ENCODE measurements at places on chromosomes 6 and 20.

- no peak for DNase-seq
Measured at GRCh38 chr6:5854899-5855298, 151.8 kb downstream of the NRN1 start.

GRCh38 chr6:18314317-18314997 lies 50.1 kb upstream of the DEK start:
- DNase-seq, result no peak

GRCh38 chr6:37171970-37172812 lies 2.2 kb downstream of the PIM1 start:
- peak; percentile 77 for DNase-seq

DNA sequence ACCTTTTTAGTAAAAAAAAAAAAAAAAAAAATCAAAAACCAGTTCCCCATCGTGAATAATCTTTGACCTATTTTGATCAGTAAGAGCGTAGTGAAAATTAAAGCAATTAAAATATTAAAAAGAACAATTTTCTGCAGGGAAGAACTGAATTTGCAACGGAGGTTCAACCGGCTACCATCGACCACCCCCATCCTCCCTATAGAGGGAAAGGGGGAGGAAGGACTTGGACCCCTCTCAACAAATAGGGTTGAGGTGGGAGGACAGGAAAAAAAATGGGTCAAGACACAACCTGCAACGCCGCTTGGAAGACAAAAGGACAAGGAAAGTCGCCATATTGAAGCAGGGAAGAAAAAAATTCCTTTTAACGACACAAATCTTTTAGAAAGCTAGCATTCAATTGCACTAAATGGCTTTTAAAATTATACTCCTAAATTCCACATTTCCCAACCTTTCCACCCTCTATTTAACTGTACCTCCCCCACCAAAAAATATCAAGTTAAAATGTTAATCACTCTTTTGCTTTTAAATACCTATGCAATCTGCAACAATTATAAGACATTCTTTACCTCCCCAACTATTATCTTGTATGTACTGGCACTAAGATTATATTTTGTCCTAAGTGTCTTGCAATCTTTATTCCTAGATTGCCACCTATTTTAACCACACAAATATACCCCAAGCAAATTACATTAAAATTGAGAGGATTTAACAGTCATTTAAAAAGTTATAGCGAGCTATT lies 1.7 kb downstream of the PPP1R10 start:
- no peak for DNase-seq

- DNase-seq, result no peak
Measured at GRCh38 chr6:121515630-121516265, 80.3 kb downstream of the GJA1 start.

DNA sequence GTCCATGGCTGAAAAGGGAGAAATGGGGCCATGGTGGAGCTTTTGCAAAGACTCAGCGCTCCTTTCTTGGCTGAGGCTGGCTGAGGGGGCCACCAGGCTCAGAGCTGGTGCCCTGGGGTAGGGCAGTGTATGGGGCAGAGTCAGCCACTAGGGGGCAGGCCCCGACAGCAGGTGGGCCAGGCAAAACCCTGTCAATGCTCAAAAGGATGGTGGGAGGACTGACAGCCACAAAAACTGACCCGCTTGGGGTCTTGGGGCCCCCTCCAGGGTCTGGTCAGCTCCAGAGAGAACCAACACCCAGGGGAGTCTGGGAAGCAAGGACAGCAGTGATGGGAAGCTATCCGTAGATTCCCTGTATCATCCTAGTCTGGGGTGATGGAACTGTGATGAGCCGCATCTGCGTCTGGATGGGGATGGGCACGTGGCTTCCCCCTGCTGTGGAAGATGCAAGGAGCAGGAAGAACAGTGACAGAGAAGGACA lies 306.9 kb downstream of the DHX35 start:
- no peak for DNase-seq

DNA sequence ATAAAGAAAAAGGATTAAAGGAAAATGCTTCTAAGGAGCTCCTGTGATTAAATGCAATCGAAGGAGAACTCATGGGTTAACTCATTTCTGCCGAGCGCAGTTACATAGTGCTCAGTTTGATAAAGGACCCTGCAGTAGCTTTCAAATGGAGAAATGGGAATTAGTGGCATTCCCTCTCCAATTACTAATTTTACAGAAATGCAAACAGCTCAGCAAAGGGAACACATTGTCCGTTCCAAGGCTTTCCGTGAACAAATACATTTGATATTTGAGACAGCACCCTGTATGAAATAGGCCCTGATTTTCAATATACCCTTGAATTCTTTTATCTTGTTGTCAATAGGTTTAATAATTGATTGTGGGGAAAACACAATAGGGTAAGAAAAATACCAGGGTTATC lies 375.9 kb upstream of the TSHZ2 start:
- no peak for DNase-seq

DNA sequence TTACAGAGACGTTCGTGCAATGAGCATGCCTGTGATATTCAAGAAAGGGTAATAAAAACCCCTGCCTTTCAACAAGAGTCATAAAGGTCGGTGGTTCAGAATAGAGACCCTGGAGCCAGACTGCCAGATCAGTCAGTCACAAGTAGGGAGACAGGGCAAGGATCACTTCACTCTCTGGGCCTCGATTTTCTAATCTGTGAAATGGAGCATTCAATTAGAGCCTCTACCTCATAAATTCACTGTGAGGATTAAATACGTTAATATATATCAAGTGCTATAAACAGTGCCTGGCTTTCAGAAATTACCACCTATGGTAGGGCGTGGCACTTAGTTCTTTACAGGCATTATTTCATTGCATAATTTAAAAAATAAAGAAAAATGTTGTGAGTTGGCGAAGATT lies 43.7 kb upstream of the EYA2 start:
- DNase-seq, result no peak

GRCh38 chr20:45087097-45087790 lies 13.7 kb downstream of the KCNS1 start:
- no peak for DNase-seq

DNA sequence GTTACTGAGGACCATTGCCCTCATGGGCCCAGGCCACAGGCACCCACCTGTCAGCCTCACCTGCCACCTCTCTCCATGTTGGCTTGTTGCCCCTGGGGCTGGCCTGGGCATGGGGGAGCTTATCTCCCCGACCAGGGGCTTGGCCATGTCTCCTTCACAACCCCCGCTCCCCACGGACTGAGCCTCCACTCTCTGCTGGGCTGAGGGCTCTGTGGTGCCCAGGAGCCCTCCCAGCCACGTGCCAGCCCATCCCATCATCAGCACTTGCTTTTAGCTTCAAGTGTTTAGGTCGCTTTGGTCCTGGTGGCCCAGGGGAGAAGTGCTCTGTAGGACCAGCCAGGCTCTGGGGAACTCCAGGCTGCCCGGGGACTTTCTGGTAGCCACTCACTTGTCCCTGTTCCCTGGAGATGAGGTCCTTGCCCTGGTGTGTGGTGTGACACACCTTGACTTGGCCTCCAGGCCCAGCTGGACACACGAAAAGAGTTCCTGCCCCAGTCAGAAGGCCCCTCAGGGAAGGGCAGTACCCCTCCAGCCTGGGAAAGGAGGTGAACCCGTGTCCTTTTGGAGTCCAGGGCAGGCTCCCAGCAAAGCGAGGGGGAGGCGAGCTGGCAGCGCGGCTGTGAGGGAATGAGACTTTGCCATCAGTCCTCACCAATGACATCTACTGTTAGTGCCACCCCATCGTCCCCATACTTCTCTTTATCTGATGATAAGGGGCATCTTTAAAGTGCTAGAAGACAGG lies 352.6 kb downstream of the ZFAND3 start:
- no peak for DNase-seq

DNA sequence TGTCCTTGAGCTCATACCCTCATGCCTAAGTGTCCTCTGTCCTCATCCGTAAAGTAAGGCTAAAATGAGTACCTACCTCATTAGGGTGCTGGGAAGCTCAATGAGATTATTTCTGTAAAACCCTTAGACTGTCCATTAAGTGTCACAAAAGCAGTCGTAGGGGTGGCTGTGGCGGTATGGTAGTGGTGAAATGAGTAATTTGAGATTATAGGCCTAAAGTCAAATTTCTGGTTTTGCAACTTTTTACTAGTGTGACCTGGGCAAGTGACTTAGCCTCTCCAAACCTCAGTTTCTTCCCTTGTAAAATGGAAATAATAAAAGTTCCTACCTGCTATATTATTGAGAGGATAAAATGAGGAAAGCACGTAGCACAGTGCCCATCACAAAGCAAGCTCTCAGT lies 148.2 kb upstream of the AKAP12 start:
- DNase-seq, result no peak

DNA sequence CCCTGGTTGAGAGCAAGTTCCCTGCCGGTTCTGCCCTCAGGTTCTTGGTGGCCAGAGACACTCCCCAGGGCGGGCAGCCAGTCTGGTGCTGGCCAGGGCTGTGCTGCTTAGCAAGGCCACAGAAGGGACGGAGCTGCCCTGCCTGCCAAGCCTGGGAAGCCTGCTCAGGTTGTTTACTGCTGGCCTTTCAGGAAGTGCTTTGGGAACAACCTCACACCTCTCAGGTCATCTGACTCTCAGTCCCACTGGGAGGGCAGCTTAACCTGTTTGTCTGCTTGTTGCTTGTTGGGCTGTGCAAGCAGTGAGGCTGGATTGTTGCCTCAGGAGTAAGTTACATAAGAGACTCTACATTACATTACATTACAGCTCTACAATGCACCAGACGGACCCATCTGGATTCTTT lies 75.8 kb upstream of the AFDN start:
- no peak for DNase-seq

GRCh38 chr20:48040491-48040890 lies 255.2 kb upstream of the SULF2 start:
- DNase-seq, result no peak

DNA sequence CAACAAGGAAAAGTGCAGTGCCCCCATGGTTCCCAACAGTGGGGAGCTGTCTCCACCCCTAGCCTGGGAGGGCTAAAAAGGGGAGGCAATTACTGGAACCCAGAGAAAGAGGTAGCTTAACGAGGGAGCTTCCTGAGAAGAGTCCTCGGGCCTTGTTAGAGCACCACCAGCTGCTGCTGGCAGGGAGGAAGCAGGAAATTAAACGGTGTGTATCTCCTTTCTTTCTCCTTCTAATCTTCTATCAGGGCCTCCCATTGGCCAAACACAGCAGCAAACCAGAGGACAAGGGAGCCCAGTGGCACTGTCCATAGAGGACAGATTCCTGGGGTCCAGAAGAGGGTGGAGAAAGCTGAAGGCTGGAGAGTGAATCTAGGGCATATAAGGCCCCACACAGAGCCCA lies 7.6 kb upstream of the BTN2A2 start:
- no peak for DNase-seq

DNA sequence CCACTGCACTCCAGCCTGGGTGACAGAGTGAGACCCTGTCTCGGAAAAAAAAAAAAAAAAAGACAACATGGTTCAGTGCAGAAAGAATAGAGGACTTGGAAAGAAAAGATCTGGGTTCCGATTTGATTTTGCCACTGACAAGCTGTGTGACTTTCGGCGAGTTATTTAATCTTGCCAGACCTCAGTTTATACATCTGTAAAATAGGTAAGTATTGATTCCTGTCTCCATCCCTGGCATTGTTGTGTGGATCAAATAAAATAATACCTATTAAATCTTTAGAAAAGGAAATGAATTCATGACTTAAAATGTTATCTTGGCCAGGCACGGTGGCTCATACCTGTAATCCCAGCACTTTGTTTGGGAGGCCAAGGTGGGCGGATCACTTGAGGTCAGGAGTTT lies 7.0 kb downstream of the ITCH start:
- DNase-seq, result no peak

DNA sequence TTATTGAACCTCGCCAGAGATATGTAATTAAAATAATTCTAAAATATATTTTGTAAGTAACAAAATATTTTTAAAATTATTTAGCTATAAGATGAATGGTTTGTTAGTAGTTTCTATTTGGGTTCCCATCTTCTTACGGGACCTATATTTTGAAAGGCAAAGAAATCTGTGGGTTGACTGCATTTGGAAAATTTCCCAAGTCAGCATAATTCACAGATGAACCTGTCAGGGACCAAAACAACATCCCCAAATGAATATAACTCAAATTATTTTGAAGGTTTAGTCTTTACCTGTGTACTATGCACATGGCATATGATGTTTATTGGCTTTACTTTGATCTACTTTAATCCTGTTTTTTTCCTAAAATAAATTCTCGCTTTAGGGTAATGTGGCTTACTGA lies 607.4 kb upstream of the JAG1 start:
- no peak for DNase-seq

DNA sequence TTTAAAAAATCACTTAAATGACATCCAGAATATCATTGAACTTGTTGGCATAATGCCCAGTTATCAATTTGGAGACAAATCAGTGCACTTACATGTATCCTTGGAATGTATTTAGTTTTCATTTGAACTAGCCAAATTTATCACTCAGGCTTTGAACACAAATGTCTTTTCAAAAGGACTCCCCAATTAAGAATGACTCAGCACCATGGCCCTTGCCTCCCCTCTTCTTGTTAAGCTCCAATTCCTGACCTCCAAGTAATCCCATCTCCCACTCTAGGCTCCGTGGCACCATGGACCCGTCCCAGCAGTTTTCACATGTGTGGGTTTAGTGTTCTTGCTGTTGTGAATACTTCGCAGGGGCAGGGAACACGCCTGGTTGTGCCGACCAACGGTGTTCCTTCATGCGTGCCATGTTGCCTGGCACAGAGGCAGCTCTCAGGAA lies 2.7 kb downstream of the AKAP12 start:
- DNase-seq, result no peak

GRCh38 chr20:25012616-25013189 lies 20.2 kb upstream of the APMAP start:
- no peak for DNase-seq

GRCh38 chr20:38523697-38524096 lies 51.1 kb downstream of the RALGAPB start:
- no peak for DNase-seq

DNA sequence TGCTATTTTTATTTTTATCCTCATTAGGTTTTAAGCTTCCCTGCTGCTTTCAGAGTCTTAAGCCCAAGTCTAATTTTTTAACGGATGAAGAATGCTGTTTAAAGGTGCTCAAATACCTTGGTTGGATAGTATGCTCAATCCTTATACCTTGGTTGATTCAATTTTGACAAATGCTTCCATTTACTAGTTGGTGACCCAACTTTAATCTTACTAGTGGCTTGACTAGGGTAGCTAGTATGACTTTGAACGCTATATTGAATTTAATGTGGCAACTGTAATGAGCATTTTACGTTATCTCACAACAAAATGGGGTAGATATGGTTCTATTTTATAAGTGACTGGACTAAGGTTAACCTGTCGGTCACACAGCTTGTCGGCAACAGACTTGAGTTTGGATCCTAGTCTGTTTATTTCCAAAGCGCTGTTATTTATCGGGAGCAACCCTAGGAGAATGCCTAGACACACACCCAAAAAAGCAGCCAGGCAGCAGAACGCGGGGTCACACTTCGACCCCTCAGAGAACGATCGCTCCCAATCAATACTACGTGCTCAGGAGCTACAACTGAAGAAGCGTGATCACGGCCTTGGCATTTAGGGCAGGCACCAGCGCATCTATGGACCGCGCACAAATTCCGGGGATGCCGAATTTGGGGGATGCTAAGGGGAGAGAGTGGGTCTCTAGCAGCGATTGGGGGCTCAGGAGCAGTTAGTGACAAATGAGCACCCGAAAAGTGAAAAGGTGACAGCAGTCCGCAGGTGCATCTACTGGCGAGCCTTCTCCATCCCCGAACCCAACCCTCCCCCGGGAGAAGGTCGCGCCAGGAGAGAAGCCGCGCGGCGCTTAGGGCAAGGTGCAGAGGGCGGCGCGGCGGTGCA lies 586 bp upstream of the ALDH5A1 start:
- DNase-seq, result no peak

- no peak for DNase-seq
Measured at GRCh38 chr6:123844011-123844410, 40.3 kb downstream of the NKAIN2 start.

GRCh38 chr6:15960740-15961634 lies 167.9 kb upstream of the MYLIP start:
- no peak for DNase-seq

Data from stimulated activated CD8-positive, alpha-beta memory T cell treated with anti-CD3 and anti-CD28 coated beads, Interleukin-7, amount 100 ng/mL, for 24 hours (primary cell).